ENCODE measurements at places on chromosomes 1 and 21.

GRCh38 chr1:172670791-172671190 is 11.9 kb downstream of the FASLG start:
- no peak for DNase-seq

DNA sequence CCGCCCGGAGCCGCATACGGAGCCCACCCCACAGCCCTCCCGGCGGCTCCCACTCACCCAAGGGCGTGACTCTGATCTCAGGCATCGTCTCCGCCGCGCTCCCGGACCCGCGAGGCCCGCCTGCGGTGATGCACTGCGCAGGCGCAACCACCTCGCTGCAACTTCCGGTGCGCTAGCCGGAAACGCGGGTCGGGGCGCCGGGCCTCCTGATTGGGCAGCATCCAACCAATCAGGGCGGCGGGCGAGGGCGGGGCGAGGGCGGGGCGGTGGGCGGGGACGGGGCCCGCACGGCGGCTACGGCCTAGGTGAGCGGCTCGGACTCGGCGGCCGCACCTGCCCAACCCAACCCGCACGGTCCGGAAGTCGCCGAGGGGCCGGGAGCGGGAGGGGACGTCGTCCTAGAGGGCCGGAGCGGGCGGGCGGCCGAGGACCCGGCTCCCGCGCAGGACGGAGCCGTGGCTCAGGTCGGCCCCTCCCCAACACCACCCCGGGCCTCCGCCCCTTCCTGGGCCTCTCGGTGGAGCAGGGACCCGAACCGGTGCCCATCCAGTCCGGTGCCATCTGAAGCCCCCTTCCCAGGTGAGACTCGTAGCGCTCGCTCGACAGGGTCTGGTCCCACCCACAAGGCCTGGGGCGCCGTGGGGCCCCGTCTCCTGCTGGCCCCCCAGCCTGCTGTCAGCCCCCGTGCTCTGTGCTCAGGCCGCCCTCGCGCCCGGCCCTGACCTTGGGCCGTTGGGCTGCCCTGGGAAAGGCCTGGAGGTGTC is at the start of the genes CPTP and INTS11:
Gene CPTP (plus strand): TSS at position 279 of the 764 bp plus-strand sequence. CDS start 2,109 bp downstream, outside the sequence.
Gene INTS11 (minus strand): TSS at position 137 of the 764 bp plus-strand sequence. CDS start 52 bp downstream, at position 85.
- DNase-seq: peak; percentile 95

GRCh38 chr1:101508913-101509312 is 272.1 kb downstream of the S1PR1 start:
- no peak for DNase-seq

DNA sequence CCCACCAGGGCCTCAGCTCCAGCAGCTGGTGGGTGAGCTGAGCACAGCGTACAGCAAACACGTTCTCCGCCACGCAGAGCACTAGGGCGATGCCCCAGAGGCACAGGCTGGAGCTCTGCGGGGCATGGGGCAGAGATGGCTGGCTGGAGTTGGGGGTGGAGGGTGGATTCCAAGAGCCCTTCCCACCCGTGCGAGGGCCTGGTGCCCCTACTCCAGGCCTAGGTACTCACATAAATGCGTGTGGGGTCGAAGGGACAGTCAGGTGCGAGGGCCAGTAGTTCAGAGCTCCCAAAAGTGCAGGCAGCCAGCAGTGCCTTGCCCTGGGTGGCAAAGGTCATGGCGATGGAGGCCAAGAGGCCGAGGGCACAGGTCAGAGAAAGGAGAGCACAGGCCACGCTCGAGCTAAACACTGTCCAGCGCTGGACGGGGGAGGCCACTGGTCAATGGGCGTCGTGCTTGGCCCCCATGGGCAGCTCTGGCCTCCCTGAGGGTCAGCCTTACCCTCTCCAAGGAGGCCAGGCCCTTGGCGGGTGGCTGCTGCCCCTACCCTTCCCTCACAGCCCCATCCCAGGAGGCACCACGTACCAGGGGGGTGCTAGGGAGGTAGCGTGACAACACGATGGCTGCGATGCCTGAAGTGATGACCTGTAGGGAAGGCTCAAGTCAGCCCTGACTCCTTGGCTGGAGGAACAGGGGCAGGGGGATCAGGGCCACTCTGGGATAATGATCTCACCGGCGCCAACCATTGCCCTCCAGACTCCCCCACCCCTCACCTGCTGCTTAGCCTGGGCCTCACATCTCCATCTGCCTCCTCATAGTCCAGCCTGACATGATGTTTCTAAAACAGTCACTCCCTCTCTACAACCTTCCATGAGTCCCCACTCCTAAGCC is 5.6 kb downstream of the TMEM54 start:
- no peak for DNase-seq

DNA sequence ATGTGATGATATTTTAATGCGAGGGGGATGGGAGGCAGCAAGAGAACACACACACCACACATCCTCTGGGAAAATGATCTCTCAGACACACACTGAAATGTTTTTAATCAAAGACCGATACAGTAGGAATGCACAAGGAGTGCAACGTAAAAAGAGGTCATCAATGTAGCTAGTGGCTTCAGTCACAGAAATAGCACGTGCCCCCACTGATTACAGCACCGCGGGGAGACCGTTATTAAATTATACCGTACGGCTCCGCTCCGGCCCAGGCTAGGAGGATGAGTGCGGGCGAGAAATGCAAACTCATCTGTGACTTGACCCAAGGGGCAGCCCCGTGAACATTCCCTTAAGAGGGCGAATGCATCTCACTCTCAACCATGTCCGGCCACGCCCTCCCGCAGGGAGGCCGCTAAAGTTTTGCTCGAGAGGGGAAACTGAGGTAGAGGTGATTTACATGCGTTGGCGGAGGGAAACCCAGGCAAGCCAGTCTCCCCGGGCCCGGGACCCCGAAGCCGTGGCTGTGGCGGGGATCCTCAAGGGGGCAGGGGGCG is 552 bp downstream of the UBR4 start:
- peak; percentile 63 for DNase-seq

GRCh38 chr1:219120624-219121544 is 52.8 kb upstream of the LYPLAL1 start:
- no peak for DNase-seq

DNA sequence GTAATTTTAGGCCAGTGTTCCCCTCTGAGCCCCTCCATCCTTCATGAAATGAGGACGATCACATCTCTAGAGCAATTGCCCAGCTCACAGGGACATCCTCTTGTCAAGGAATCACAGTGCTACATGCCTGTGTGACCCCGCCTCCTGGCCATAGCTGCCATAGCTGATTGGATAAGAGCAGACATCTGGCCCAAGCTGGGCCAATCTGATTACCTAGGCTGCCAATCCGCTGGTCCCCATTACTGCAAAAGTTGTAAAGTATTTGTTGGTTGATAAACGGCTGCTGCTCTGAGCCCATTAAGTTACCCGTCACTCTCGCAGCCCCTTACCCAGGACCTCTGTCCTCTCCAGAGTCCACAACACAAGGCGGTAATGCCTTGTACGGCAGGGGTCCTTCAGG is 8.3 kb downstream of the NT5C1A start:
- DNase-seq: no peak

DNA sequence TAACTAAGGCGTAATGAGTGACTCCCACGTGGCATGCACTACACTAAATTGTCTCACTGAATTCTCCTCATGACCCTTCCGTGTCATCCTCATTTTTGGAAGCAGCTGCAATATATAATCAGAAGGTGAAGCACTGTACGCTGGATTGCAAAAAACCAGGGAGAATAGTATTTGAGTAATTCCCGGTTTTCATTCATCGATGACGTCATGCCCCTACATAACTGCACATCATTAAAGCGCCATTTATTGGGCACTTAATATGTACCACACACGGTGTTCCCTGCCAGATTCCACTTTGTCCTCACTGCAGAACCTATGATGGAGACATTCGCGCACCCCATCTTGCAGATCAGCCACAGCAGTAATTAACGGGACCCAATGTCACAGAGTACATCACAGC is 41.0 kb downstream of the DHRS3 start:
- no peak for DNase-seq

- peak; percentile 23 for DNase-seq
Observed at GRCh38 chr1:41282679-41283317, 40.7 kb upstream of the SCMH1 start.

DNA sequence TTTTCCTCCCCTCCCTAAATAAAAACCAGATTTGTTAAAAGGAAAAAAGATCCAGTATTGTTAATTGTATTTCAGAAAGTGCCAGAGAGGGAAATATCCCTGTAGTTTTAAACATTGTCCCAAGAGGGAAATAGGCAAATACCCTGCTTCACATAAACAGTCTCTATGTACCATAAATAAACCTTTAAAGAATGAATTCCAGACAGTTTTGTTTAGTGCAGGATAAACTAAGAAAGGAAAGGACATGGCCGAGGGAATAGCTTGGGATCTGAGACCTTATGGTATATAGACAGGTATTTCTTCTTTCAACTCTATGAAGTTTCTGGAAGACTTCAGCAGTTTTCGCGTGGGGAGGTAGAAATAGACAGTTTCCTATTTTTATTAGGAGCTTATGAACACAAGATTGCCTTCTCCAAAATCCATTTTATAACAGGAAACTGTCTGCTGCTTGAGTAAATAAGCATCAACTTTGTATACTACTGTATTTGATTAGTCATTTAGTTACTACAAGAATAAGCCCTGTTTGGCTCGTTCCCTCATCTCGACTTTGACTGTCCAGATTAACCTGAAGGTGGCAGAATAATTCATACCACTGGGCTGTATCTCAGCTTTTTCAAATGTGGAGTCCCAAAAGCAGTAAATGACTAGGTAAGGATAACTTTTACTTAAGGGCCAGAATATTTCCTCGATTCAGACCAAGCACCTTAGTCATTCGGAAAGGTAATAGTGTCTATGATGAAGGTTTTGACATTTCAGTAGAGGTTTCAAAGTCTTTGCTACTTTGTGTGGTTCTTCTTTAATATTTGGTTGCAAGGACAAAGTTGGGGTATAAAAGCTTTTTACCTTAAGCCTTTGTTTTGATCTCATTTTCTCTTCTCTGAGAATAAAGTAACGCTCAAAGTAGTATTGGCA is 177.5 kb downstream of the VPS13D start:
- no peak for DNase-seq

DNA sequence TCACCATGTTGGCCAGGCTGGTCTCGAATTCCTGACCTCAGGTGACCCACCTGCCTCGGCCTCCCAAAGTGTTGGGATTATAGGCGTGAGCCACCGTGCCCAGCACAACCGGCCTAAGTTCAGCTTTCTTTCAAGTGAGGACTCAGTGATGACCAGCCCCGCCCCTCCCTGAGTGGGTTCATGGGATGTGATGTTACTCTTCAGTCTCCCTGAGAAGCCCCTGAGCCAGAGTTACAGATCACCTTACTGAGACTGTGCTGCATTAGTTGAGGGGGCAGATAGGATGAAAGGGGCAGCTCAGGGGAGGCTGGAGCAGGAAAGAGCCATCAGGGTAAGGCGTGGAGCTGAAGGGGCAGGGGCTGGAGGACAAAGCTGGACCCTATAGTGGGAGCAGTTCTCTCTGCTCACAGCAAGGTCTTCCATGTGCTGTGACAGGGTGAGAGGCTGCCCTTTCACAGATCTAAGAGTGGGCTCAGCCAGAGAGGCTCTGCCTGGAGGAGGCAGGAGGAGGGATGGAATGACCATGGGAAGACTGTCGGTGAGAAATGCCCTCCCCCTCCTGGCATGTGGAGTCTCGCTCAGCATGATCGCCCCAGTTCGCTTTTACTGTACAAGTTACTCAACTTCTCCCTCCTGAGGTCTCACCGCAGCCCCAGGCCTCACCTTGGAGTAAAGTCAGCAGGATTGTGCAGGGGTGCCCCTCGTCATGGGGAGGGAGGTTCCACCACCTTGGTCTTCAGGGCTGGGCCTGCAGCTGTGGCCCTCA is 13.4 kb downstream of the SH2D2A start:
- no peak for DNase-seq

- DNase-seq: no peak
Observed at GRCh38 chr1:89475269-89475668, 49.4 kb upstream of the LRRC8B start.

GRCh38 chr21:31538816-31539215 is 120.7 kb upstream of the SOD1 start:
- no peak for DNase-seq

DNA sequence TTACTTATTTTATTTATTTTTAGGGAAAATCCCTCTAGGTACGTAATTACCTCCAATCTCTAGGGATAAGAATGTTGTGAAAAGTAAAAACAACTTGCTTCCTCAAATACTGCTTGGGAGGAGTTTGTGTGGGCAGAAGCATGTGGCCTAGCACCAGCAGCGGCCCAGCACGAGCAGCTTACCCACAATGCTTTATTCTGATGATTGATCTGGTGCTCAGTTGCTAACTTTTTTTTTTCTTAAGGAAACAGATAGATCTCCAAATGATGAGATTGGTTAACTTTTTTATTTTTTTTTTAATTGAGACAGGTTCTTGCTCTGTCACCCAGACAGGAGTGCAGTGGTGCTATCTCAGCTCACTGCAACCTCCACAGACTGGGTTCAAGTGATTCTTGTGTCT is 4.2 kb downstream of the CLIC6 start:
- DNase-seq: no peak

- DNase-seq: no peak
Observed at GRCh38 chr21:43363506-43364260, 63.2 kb downstream of the SIK1 start.

DNA sequence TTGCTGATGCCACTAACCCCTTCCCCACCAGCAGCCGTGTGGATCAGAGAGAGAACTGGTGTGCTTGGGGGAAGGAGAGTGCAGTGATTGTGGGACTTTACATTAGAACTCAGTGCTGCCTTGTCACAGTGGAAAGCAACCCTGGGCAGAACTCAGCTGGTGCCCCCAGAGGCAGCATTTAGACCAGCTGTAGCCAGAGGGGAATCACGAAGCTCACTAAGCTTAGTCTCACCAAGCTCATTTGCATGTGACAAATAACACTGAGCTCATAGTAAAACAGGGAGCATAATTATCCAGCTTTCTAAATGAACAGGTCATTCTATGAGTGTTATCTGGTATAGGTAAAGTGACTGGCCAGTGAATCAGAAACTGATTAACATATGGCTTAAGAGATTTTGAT is 9.8 kb upstream of the SMAP2 start:
- peak; percentile 43 for DNase-seq

DNA sequence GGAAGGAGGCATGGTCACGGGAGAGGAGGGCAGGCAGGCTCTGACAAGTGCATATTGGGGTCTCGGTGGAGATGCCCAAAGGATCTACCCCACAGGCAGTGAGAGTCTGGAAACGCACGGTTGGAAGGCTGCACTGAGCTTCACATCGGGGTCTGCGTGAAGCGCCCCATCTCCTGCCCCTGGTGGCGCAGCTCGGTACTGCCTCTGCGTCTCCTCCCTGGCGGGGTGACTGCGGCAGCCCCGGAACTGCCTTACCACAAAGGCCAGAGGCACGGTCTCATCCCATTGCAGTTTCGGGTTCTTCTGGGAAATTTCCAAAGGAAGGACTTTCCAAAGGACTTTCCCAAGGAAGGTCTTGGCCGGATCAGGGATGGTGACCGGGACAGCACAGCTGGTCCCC is 69.2 kb upstream of the AJAP1 start:
- DNase-seq: no peak

DNA sequence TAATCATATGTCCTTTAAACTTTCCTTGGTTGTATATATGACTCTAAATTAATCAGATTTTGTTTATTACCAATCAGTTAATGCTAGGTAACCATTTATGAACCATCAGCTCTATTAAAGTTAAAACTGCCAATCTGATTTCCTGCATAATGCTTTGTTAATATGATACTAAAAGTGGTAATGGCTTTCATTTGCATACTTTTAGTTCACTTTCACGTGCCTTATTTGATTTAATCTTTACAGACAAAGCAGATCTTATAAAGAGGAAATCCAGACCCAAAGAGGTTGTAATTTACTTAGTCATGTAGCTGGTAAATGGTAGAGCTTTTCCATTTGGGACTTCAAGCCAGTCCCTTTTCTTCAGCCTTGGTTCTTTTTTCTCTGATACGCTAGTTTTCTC is 61.3 kb downstream of the CLIC4 start:
- DNase-seq: no peak

Data from CD4-positive, alpha-beta T cell treated with Interleukin-15 for 1 hour (primary cell).